ENCODE measurements at places on chromosomes 2 and 18. TPM values are rescaled to one million over a fixed set of nuclear protein-coding genes. Genes with fewer than 3 reads are reported as not detected.

The MAPK4 gene
- total RNA-seq = 7.5 TPM

The TTC21B gene
- 32.2 TPM for total RNA-seq

The SPHKAP gene
- not detected for total RNA-seq

The GEN1 gene
- 15.2 TPM for total RNA-seq

The LRRC30 gene
- not detected for total RNA-seq

The HRH4 gene
- not detected for total RNA-seq

The EML6 gene
- 0.79 TPM for total RNA-seq

The PJVK gene
- total RNA-seq = 5.1 TPM

The PTH2R gene
- not detected for total RNA-seq
